Fibroblast of skin of right quadriceps (primary cell): ENCODE measurements at places on chromosomes 5 and 9.

GRCh38 chr9:119677811-119678505, 308.7 kb upstream of the BRINP1 start:
- DNase-seq, result no peak

DNA sequence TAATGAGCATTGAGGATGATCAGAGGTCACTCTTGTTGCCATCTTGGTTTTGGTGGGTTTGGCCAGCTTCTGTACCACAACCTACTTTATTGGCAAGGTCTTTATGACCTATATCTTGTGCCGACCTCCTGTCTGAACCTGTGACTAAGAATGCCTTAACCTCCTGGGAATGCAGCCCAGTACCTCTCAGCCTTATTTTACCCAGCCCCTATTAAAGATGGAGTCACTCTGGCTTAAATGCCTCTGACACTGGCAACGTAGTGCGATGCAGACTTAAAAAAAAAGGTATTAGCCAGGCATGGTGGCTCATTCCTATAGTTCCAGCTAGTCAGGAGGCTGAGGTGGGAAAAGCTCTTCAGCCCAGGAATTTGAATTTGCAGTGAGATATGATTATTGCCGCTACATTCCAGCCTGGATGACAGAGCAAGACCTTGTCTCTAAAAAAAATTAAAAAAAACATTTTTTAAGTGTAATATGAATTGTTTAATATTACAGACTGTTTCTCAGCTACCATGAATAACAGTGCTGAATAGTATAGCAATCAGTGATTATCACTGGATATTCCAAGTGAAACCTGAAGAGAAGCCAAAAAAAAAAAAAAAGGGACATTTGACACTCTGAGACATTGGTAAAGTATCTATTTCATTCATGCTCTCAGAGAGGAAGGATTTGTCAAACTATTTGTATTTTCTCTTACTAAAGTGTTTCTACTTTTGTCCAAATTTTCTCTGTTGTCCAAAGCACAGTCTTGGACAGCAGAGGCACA, 18.3 kb upstream of the STOM start:
- DNase-seq, result peak; percentile 29

DNA sequence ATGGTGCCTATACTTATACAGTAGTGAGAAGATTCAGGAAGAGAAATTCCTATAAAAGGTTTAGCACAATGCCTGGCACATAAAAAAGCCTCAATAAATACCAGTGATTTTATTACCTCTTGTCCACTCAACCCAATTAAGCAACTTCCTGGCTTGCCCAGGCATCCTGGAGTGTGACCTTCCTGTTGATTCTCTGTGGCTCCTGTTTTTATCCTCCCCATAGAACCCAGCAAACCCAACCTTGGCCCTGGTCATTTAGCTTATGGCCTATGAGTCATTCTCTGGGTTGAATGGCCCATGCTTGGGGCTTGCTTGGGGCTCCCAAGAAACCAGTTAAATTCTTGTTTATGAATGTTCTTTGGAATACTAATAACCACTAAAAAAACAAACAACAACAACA, 21.4 kb upstream of the SPARC start:
- no peak for DNase-seq

- DNase-seq, result no peak
Measured at GRCh38 chr9:137138722-137139467, at the start of gene GRIN1. TSS of gene GRIN1 (plus strand) at chr9:137139154. CDS start at chr9:137139487, 333 bp downstream.

- no peak for DNase-seq
Measured at GRCh38 chr9:78626971-78627370, 330.0 kb downstream of the PSAT1 start.

DNA sequence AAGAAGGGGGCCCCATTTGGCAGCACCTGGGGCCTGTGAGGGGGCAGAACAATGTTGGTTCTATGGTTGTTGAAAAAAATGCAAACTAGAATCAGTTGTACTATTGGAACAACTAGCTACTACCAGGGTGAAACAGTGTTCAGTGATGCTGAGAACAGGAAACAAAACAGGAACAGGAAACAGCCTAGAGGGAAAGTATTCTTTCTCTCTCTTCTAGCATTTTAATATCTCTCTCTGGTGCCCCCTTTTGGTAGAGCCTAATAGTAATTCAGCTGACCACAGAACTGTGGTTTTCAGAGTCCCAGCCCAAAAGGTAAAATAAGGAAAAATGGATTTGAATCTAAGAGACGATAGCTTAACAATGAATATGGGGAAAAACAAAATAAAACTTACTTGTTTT, 138.0 kb upstream of the KCNN2 start:
- DNase-seq, result no peak

- DNase-seq, result peak; percentile 44
Measured at GRCh38 chr5:39076757-39077728, 2.8 kb upstream of the RICTOR start.
